ENCODE measurements at places on chromosomes 12 and 14.

GRCh38 chr14:26124896-26125438 lies 472.9 kb downstream of the NOVA1 start:
- no peak for DNase-seq

DNA sequence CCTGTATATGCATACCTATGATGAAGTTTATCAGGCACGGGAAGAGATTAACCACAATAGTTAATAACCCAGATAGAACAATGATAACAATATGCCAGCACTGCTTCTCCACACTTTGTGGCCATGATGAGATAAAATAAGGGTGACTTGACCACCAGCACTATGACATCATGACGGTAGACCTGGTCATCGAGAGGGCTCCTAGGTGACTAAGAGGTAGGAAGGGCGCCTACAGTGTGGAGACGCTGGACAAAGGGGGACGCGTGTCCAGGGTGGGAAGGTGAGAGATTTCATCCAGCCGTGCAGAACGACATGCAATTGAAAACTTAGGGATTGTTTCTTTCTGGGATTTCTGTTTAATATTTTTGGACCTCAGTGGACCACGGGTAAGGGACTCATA lies 221.8 kb upstream of the RTL1 start:
- no peak for DNase-seq

GRCh38 chr12:130876758-130877157 lies 4.9 kb downstream of the RAN start:
- no peak for DNase-seq

DNA sequence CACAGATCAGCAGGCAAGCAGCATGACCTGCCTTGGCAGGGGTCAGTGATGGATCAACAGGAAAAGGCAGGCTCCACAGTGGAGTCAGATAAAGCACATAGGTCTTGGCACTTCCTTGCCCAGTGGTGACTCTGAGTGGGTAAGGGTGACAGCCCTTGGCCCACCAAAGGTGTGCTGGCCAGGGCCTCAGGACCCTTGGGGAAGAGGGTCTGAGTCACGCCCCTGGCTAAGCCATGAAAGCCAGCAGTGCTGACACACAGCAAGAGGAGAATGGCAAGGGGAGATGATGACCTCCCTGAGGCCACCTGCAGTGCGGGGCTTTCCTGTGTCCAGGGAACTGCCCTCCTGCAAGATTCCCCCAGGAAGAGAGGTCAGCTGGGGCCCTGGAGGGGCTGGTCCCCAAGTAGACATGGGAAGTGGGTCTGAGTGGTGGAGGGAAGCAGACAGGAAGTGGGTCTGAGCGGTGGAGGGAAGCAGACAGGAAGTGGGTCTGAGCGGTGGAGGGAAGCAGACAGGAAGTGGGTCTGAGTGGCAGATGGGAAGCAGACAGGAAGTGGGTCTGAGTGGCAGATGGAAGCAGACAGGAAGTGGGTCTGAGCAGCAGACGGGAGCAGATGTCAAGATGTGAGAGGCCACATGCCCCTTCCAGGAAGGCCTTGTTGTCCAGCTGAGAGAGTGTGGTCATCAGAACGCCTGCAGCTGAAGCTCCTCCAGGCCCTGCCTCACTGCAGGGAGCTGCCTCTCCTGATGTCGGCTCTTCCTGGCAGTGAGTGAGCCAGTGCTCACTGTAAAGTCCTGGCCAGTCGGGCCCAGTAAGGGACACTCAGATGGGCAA lies 34.8 kb downstream of the DIO3 start:
- DNase-seq: no peak

- no peak for DNase-seq
Observed at GRCh38 chr14:72519543-72519942, 374.4 kb downstream of the DPF3 start.

DNA sequence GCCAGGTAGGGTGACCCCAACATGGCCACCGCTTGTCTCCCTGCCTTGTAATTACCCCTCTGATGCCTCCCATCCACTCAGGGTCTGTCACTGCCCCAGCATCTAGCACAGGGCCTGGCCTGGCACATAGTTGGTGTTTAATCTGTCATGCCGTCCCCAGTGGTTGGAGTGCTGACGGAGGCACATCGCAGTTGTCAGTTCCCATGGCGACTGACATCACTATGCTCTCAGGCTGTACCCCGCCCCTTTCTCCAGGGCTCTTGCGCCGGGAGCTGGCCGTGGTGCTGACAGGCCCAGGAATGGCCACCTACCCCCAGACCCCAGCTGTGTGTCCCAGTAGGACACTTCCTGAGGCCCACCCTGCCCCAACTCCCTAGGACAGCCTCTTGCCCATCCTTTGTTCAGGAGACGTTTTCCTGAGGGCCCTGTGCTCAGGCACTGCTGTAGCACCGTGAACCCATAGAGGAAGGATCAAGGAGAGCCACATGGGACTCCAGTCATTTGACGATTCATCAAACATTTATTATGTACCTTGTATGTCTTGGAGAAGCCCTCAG lies 23.0 kb downstream of the FAM222A start:
- DNase-seq: no peak

DNA sequence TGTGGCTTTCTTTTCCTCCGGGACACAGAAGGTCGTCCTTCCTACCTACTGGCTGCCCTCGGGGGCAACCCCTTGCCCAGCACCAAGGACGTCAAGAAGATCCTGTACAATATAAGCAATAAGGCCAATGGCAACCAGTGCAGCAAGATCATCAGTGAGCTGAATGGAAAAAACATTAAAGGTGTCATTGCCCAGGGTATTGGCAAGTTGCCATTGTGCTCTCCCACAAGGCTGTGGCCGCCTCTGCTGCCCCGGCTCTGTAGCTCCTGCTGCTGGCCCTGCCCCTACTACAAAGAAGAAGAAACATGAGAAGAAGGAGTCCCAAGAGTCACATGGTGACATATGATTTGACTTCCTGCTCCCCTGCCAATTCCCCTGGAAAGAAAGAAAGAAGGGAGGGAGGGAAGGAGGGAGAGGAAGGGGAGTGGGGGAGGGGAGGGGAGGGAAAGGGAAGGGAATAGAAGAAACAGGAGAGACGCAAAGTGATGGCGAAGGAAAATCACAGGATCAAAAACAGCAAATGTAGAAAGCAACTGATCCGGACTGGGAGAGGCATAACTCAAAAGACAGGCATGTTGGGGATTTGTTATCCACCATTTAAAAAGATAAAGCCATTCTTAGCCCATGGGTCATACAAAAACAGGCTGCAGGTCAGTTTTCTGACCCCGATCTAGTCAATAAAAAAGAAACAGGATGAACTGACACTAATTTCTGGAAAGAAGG lies 61.3 kb upstream of the RESF1 start:
- no peak for DNase-seq

GRCh38 chr12:5522432-5523335 lies 90.8 kb downstream of the NTF3 start:
- no peak for DNase-seq

DNA sequence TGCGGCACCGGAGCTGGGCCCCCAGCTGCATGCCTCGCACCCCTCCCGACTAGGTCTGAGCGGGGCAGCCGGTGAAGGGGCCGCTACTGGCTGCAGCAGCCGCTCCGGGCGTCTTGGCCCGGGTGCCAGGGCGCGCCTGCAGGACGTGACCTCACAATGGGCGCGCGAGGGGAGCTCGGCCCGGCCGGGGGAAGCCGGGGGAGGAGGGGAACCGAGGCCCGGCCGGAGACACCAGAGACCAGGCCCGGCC lies 353 bp downstream of the BAG5 start:
- DNase-seq: no peak

- DNase-seq: no peak
Observed at GRCh38 chr14:31945074-31945613, 132.0 kb upstream of the ARHGAP5 start.

DNA sequence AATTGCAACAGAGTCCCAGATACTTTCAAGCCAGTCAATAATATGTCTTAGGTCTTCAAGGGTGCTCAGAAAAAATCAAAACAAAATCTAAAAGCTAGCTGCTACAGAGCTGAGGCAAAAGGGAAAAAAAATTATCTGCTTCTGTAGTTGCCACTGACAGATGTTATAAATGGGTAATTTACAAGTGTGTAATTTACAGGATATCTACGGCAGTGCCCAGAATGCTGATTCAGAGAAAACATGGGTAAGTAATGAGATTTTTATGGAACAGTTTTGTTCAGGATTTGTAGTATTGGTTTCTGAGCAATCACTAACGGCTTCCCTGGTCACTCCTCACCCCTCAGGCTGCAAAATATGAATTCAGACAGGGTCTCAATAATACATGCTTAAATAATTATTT lies 234.1 kb downstream of the GALC start:
- no peak for DNase-seq
